NCI-H524 (cell line): ENCODE measurements at places on chromosomes 5 and 9.

GRCh38 chr5:3542158-3542557 lies 53.5 kb upstream of the IRX1 start:
- DNase-seq: no peak

GRCh38 chr5:73606206-73606753 lies 19.7 kb upstream of the ARHGEF28 start:
- no peak for DNase-seq

GRCh38 chr5:172835290-172835993 lies 1.4 kb downstream of the ERGIC1 start:
- no peak for DNase-seq

DNA sequence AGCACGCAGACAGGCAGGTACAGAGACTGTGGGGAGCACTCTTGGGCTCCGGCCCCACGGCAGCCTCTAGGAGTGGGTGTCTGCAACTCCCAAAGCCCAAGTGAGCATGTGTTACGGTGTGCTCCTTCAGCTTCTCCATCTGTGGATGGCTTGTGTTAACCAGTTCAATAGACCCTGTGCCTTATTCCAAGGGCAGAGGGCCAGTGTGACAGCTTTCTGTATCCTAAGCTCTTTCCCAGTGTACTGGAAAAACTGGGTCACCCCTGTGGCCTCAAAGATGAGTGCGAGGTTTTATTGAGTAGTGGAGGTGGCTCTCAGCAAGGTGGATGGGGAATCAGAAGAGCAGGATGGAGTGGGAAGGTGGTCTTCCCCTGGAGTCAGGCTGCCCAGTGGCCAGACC lies 78.3 kb downstream of the ADAMTS16 start:
- no peak for DNase-seq

GRCh38 chr9:110837401-110838005 lies 168.9 kb downstream of the MUSK start:
- DNase-seq: no peak

DNA sequence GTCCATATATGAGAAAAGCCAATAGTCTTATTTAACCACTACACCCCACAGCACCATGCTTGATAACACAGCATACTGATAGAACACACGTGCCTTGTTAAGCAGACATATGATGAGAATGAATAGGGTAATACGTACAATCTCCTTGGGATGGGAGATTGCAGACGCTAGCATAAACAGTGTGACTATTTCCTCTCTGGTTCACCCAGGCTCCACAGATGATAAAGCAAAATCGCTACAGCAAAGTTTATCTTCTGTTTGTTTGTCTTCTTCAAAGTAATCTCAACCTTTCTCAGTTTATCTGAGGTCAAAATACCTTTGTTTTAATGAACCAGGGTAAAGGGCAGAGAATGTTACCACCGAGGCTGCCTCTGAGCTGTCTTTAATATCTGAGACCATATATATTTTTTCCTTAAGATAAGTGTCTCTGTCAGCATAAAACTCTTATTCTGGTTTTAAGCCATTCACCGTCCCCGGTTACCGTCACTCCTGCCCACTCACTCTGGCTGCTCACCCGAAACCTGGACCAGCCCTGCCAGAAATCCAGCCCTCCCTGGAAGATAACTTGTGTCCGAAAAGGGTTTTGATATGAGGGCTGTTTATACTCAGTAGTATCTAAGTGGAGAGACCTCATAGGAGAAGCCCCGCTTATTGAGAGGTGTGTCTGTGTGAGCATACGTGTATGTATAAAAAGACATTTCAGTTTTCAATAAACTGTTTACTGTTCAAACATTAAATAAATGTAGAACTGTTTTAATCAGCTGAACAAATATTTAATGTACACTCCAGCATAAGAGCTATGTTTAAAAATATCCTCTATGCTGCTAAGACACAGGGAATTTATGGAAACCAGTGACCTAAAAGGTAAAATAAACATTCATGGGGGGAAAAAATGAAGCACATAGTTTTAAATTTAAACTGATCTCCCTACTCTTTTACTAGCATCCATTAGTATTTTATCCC lies 465.4 kb downstream of the RASEF start:
- DNase-seq: no peak

- no peak for DNase-seq
These were observed 380.8 kb upstream of the CD180 start for GRCh38 chr5:67577424-67577823.

- no peak for DNase-seq
These were observed 340.3 kb upstream of the CD180 start for GRCh38 chr5:67536866-67537265.

DNA sequence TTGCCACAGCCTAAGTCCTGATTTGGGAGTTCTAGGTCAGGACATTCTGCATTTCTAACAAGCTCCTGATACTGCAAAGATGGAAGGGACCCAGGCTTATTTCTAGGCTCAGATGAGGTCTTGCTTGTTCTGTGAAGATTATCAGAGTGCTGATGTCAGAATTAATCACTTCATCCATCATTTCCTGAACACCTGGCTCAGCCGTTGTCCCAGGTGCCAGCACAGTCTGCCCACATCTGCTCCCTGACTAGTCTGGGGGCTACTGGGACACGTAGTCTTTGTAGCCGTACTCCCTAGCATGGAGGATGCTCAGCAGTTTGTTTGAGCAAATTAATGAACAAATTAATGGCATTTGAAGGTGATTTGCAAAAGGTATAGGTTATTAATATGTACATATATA lies 17.9 kb upstream of the SPINK4 start:
- no peak for DNase-seq

- DNase-seq: no peak
These were observed 60.2 kb downstream of the PPARGC1B start for GRCh38 chr5:149790276-149790675.

- no peak for DNase-seq
These were observed 35.2 kb downstream of the SLC9A3 start for GRCh38 chr5:488744-489688.

GRCh38 chr5:72166070-72166979 lies 59.0 kb downstream of the MAP1B start:
- peak; percentile 52 for DNase-seq

DNA sequence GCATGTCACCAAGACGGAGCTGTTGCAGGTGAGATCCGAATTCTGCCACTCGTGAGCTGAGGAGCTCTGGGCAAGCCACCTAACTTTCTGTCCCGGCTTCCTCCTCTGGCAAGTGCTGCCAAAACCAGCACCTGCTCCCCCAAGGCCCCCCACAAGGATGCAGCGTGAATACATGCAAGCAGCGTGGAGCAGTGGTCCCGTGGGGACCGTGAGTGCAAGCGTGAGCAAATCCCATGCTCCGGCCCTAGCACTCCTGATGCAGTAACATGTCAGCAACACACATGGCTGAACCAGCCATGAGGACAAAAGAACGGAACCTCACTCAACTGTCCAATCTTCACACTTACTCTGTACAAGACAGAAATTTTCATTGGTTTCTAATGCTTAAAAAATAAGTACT lies 31.0 kb downstream of the NSUN2 start:
- DNase-seq: no peak

GRCh38 chr5:138354387-138354786 lies 1.9 kb downstream of the KDM3B start:
- DNase-seq: no peak

DNA sequence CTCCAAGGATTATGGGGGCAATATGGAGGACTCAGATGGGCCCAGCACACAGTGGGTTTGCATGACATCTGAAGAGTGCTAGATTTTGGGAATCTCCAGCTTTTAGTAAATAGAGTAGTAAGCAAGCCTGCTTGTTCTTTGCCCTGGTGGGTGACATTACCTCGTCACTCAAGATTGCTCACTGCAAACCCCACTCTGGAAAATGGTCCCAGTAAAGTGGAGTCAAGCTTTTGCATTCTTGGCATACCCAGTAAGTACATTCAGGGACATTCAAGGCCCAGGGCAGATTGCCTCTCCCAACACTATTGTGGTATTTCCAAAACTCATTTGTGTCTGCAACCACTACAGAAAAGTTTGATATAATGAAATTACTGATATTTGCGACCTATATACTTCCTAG lies 118.5 kb downstream of the INVS start:
- no peak for DNase-seq

DNA sequence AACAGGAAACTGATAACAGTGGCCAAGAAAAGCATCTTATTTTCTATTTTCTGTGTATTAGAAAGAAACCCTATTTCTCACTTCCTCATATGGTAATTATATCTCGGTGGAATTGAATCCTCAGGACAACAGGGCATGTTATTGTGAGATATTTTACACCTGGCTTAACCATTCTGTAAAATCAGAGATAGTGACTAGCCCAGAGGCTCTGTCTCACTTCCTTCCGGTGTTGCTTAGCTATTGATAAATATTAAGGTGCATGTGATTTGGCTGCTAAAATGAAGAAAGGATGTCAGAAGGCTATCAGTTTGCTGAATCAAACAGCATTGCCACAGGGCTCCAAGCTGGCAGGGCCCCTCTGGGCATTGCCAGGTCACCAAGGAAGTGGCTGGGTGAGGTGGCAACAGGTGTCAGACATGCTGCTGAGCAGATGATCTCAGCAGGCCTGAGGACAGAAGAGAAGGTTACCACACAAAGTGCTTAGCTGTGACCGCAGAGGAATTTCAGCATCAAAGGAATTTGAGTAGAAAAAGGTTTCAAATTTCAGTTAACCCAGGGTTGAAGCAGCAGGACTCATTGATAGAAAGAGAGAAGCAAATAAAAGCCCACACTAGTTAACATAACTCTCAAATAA lies 330.7 kb downstream of the PDE4D start:
- DNase-seq: no peak

DNA sequence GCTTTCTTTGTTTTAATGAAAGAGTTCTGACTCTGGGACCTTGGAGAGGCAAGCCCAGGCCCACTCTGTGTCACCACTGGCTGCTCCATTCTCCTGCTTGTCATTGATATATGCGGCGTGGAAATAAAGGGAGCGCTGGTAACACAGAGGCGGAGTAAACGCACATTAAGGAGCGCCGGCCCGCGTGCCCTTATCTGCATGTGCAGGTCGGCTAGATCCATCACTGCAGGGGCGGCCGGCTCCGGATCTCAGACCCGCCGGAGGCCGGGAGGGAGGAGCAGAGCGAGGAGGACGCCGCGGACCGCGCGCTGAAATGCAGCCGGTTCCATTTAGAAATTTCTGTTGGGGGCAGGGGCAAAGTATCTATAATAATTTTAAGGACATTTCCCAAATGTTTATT lies 70.8 kb downstream of the MRPL36 start:
- DNase-seq: no peak

- DNase-seq: no peak
These were observed 652.3 kb downstream of the SLCO4C1 start for GRCh38 chr5:101643794-101644193.

GRCh38 chr9:100865648-100866047 lies 162.9 kb upstream of the PLPPR1 start:
- no peak for DNase-seq

DNA sequence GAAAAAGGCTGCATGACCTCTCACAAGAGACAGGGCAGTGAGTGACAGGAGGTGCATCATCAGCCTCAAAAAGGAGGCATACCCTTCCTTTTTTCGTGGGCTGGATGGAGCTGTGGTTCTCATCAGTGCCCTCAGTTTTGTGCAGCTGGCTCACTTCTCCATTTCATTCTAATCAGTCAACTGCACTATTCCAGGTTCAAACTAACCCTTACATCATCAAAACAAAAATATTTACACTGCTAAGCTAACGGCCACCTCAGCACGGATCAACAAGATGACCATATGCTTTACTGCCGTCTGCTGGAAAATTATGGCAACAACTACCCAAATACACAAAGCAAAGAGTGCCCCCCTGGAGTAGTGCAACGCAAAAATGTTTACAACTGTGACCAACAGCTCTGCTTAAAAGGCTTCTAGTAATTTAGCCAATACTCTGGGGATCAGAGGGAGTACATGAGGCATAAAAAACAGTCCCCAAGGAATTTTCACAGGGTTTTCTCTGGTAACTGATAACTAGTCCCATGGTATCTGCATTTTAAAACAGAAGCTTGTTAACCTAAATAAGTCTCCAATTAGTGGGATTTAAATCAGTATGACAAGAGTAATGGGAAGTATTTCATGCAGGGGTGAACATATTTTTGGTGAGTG lies 10.8 kb downstream of the KCNV2 start:
- DNase-seq: peak; percentile 74

DNA sequence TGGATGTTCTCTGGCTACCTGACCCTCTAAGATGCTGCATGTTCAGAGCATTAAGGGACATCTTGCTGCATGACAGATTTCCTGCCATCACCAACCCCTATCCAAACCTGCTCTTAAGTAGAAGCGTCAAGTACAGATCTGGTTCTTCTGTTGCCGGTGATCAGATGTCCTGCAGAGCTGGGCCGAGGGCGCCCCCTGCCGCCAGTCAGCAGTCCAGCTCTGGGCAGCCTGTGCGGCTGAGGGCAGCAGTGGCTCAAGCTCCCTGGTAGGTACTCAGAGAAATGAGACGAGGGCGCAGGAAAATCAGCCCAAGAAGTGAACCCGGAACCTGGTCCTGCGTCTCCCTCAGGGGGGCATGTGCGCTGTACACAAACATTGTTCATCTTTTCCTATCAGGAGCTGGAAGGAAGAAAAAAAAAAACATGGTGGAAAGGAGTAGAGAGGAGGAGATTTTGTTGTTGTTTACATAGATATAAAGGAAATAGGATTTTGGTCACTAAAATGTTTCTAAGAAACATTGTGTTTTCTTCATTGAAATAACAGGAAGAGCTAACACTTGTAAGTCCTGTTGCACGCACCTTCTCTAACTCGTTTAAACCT lies 95.8 kb downstream of the CFAP90 start:
- peak; percentile 78 for DNase-seq

GRCh38 chr5:168948746-168949145 lies 352.2 kb downstream of the SLIT3 start:
- no peak for DNase-seq
